Naive thymus-derived CD4-positive, alpha-beta T cell (primary cell): ENCODE measurements at places on chromosomes 1 and 21. TPM values are rescaled to one million over a fixed set of nuclear protein-coding genes. Genes with fewer than 3 reads are reported as not detected.

The LUZP1 gene
- 19.4 TPM for total RNA-seq

The KRTAP6-3 gene
- not detected for total RNA-seq

GRCh38 chr1:67285780-67286488 is 21.7 kb upstream of the IL12RB2 start:
- no peak for DNase-seq

The C4BPA gene
- total RNA-seq: not detected in 2 replicates

The ZMYND12 gene
- 1.1 TPM for total RNA-seq

DNA sequence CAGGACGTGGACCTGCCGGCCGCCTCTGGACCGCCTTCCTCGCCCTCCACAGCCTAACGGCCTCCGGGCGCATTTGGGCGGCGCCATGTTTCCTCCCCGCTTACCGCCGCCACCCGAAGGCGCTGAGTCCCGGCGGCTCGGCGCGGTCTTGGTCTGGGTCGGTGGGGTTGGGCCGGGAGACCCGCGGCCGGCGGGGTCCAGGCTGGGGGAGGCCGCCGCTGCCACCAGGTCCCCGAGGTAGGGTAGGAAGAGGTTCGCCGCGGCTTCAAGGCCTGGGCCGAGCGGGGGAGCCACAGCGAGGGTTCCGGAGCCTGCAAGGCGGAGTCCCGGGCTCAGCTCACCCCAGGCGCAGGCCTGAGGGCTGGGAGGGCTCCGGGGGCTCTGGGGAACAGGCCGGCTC is 5.5 kb downstream of the OR2C3 start:
- no peak for DNase-seq

The GJA5 gene
- total RNA-seq: not detected

- DNase-seq: no peak
Observed at GRCh38 chr1:222263791-222264190, 284.1 kb downstream of the HHIPL2 start.

GRCh38 chr1:61451572-61451968 is 273.4 kb downstream of the TM2D1 start:
- no peak for DNase-seq
